ENCODE measurements at places on chromosomes 3 and 15.

DNA sequence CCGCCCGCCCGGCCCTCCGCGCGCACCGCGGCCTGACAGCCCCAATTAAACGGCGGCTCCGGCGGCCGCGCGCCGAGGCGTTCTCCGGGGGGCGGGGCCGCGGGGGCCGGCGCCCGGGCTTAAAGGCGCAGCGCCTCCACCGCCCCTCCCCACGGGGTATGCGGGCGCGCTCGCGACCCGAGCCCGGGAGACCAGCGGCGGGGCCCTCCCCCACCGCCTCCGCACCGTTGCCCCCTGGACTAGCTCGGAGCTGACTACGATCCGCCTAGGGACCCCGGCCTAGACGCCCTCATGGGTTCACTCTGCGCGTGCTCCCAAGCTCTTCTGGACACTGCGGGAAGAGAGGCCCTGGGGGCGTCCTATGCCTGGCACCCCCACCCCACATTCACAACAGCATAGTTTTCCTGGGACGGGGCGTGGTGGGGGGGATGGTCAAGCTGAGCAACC lies at the start of gene DUSP7:
Gene DUSP7, minus strand, starts transcription at position 51 of the 447 bp plus-strand sequence. CDS start 205 bp downstream, outside the sequence.
- DNase-seq, result peak; percentile 78

- no peak for DNase-seq
Observed at GRCh38 chr3:16471897-16472296, 41.6 kb downstream of the RFTN1 start.

GRCh38 chr3:99579965-99580364 lies 58.4 kb upstream of the COL8A1 start:
- DNase-seq, result no peak

DNA sequence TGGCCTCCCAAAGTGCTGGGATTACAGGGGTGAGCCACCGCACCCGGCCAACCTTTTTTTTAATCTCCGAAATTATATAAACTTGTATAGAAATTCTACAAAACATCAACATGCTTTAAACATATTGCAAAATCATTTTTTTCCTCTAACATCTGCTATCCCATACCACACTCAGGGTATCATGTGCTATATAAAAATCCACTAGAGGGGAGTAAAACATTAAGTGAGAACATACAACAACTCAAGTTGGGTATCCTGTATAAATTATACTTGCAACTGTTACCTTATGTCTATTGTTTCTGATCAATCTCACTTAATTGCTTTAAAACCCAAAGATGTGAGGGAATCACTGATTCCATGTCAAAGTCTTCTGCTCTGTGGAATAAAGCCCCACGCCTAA lies 71.9 kb upstream of the FBN1 start:
- DNase-seq, result no peak

GRCh38 chr3:148307443-148307843 lies 390.3 kb upstream of the AGTR1 start:
- no peak for DNase-seq

DNA sequence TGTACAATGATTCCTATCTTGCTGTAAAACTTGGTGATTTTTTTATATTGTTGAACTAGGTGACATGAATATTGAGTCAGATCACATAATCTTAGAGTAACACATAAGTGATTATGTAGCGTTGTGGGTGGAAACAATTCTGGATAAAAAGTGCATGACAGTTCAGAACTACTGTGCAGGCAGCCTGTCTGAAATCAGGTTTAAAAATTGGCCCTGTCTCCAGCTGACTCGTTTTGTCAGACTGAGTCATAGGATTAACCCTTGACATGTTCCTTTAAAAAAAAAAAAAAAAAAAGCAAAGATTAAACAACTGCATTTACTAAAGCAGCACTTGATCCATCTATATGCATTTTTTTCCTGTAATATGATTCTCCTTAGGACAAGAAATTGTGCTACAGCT lies 160.0 kb upstream of the CGNL1 start:
- DNase-seq, result no peak

- no peak for DNase-seq
Observed at GRCh38 chr3:188667926-188668325, 503.8 kb upstream of the TPRG1 start.

GRCh38 chr3:139676108-139676507 lies 1.7 kb downstream of the NMNAT3 start:
- DNase-seq, result no peak

DNA sequence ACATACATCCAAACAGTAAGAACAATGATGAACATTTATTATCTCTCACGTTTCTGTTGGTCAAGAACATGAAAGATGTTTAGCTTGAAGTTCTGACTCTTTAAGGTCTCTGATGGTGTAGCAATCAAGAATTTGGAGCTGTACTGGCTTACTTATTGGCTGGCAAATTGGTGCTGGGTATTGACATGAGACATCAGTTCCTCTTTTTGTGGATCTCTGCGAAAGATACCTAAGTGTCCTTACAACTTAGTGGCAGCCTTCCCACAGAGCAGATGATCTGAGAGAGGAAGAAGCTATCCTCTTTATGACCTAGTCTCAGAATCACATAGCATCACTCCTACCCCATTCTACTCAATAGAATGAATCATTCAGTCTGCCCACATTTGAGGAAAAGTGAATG lies 309.8 kb upstream of the DCBLD2 start:
- DNase-seq, result no peak

- no peak for DNase-seq
Observed at GRCh38 chr3:134777341-134777740, 17.7 kb upstream of the EPHB1 start.

GRCh38 chr3:55910543-55910942 lies 423.4 kb upstream of the WNT5A start:
- DNase-seq, result no peak

- DNase-seq, result no peak
Observed at GRCh38 chr15:83956887-83957286, 278.7 kb upstream of the GOLGA6L4 start.

DNA sequence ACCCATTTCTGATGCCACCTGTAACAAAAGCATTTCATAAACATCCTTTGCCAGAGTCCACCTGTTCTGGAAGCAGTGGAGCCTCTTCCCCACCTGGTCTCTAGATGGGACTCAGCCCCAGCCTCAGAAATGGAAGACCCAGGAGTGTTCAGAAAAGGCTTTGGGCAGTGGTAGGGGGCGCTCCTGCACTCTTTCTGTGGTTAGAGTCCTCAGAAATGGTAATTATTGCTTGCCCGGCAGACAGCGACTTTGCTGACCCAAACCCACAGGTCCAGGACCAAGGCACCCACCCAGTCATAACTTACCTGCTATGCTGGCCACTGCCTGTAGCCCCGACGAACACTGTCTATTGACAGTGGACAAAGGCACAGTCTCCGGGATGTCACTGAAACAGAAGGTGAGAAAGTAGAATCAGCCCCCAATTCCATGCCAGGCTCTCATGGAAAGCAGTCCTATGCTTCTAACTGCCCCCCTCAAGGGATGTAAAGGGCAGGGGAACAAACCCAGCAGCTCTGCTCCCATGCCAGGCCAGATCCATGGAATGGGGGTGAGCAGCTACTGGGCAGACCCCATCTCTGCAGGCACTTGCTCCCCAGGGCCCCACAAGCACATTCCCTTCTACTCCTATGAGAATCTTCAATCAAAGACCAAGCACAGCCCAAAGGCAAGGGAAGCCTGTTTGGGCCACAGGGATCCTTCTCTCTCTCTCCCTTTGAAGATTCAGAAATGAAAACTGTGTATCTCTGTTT lies 5.1 kb downstream of the ACAA1 start:
- peak; percentile 28 for DNase-seq

GRCh38 chr3:38382506-38383080 lies 36.0 kb downstream of the XYLB start:
- DNase-seq, result no peak

DNA sequence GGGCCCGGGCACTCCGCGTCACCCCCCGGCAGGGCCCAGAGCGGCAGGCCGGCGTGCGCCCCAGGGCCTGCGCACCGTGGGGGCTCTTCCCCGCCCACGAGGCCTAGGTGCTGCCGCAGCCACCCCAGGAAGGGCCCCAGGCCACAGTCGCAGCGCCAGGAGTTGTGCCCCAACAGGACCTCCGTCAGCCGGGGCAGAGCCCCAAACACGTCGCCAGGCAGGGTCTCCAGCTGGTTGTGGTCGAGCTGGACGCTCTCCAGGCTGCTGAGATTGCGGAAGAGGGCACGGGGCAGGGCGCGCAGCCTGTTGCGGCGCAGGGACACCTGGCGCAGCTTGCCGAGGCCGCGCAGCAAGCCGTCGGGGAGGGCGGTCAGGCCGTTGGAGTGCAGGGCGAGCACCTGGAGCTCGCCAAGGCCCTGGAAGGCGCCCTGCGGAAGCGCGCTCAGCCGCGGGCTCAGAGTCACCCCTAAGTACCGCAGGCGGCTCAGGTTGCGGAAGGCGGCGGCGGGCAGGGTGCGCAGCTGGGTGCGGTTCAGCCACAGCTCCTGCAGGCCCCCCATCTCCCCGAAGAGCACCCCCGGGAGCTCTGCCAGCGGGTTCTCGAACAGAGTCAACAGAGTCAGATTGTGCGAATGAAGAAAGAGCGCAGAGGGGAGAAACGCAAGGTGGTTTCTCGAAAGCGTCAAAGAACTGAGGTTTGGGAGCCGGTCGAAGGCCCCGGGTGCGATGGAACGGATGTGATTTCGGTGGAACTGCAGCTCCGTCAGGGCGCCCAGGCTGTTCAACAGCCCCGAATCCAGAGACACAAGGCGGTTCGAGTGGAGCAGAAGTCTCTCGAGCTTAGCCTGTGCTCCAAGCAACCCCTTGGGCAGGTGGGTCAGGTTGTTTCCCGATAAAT lies 2.0 kb downstream of the GP5 start:
- DNase-seq, result peak; percentile 24

GRCh38 chr3:4460334-4460733 lies 6.7 kb downstream of the SUMF1 start:
- DNase-seq, result no peak

GRCh38 chr3:3665961-3666640 lies 133.1 kb upstream of the LRRN1 start:
- no peak for DNase-seq

DNA sequence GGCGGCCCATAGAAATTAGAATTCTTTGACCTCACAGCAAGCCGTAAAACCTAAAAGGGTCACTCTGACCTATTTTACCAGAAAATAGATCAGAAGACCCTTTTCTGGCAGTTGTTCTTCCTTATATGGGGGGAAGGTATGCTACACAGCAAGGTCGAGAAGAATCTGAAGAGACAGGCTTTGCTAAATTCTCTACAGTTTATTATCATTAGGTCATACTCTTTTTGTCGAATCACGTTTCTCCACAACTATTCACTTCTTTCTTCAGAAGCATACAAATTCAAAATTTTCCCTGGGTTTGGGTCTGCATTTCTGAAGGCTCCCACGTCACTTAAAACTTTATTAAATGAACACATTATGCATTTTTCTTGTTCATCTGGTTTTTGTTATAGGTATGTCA lies 229.5 kb upstream of the GRM7 start:
- no peak for DNase-seq

DNA sequence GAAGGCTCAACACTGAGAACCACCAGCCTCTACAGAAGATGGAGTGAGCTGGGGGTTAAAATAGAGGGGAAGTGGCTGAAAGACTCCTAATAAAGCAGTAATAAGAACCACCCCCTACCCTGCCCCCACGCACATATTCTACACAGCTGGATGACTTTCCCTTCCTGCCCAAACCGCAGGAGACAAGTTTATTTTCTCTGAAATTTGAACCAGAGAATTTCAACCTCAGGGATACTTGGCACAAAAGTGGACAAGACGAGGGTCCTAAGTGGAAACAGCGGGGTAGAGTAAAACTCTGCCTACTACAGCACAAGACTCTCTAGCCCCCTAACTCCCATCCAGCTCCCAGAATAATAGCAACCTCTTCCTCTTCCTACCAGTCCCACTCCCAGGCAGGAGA lies 28.4 kb downstream of the USF3 start:
- DNase-seq, result no peak

DNA sequence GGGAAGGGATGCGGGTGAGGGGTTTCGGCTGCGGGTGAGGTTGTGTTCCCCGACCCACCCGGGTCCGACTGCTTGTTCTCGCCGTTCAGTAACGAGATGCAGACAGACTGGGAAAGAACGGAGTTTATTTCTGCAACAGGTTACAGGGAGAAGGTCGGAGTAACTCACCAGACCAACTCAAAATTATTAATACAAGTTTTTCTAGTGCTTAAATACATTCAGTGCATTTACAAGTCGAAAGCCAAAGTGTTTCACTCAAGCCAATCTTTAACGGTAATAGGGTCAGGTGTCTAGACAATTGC lies 492 bp upstream of the HIGD1A start:
- DNase-seq, result no peak

GRCh38 chr3:65955792-65956477 lies 82.8 kb downstream of the MAGI1 start:
- no peak for DNase-seq

GRCh38 chr15:32687556-32687955 lies 30.2 kb upstream of the GREM1 start:
- DNase-seq, result no peak

- DNase-seq, result no peak
Observed at GRCh38 chr3:165404357-165405027, 208.3 kb upstream of the SLITRK3 start.

DNA sequence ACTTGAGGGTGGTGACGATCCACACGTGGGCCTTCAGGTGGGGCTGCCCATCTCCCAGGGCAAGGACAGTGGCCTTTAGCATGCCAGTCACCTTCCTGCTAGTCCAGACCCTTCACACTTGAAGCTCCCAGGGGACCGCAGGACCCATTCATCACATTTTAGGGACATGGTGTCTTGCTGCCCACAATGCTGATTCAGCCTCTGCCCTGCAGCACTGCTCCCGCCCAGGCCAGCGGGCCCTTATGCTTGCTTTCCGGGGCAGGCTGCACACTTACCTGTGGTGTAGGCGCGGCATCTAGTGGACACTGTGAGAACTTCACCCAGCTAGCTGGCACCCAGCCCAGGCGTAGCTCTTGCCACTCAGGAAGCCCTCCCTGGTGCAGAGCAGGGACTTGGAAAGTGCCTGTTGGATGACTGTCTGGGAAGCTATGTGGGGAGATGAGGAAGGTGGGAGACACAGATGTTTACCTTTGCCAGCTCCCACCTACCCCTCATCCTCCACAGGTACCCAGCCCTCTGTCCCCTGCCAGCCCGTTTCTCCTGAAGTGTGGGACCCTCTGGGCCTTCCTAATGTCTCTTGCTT lies 26.3 kb upstream of the NR2C2 start:
- peak; percentile 81 for DNase-seq

GRCh38 chr3:171225708-171226107 lies 199.2 kb upstream of the SLC2A2 start:
- no peak for DNase-seq

DNA sequence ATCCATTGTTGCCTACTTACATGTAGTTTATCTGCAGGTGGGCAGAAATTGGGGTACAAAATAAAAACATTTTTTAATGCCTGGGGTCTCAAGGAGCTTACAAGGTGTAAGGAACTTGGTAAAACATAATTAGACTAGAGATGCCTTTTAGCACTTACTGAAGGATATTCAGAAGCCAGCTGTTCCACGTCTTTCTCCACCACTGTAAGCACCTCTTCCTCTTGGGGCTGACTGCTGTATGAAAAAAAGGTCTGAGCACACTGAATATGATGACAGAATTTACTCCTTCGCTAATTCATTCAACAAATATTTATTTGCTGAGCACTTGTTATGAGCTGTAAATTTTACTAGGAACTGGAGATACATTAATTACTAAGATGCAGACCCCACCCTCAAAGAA lies 539.1 kb downstream of the UNC13C start:
- no peak for DNase-seq

Data from stimulated activated CD4-positive, alpha-beta T cell treated with anti-CD3 and anti-CD28 coated beads, Interleukin-4, amount 100 ng/mL, for 1 hour (primary cell).